ENCODE measurements at places on chromosomes 3 and 15. TPM values are rescaled to one million over a fixed set of nuclear protein-coding genes. Genes with fewer than 3 reads are reported as not detected.

DNA sequence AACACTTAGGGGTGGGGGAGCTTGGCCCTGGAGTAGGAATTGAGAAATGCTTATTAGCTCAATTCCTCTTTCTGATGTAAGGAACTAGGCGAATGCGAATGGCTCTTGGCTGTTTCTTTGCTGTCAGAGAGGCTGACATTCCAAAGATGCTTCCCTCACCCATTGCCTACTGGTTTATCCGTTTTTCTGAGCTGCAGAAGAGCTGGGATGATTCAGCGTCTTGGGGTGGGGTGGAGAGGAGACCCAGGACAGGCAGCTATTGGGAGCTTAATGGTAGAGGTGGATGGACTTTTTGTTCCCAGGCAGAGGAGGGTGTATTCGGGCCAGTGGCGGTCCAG lies 9.8 kb downstream of the PLEKHO2 start:
- no peak for DNase-seq

DNA sequence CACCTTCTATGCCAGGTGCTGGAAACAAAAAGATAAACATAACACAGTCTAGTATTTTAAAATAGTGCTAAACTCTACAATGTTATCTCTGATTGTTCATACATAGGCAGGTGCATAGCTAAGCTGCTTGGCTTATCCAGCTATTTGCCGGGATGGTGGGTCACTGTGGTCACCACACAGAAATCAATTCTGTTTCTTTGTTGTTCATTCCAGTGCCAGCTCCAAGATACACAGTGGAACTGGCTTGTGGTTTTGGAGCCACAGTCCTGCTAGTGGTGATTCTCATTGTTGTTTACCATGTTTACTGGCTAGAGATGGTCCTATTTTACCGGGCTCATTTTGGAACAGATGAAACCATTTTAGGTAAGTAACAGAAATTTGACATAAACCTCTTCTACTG lies 130.2 kb downstream of the IL1RAP start:
- DNase-seq: no peak

GRCh38 chr15:92620991-92621390 lies 34.6 kb downstream of the FAM174B start:
- DNase-seq: no peak

GRCh38 chr3:139455855-139456254 lies 20.5 kb downstream of the RBP2 start:
- no peak for DNase-seq

GRCh38 chr15:35306361-35306981 lies 221.4 kb upstream of the NANOGP8 start:
- DNase-seq: no peak

CHSY1 gene
- total RNA-seq: 15.1 TPM
